ENCODE measurements at places on chromosomes 1 and 21.

DNA sequence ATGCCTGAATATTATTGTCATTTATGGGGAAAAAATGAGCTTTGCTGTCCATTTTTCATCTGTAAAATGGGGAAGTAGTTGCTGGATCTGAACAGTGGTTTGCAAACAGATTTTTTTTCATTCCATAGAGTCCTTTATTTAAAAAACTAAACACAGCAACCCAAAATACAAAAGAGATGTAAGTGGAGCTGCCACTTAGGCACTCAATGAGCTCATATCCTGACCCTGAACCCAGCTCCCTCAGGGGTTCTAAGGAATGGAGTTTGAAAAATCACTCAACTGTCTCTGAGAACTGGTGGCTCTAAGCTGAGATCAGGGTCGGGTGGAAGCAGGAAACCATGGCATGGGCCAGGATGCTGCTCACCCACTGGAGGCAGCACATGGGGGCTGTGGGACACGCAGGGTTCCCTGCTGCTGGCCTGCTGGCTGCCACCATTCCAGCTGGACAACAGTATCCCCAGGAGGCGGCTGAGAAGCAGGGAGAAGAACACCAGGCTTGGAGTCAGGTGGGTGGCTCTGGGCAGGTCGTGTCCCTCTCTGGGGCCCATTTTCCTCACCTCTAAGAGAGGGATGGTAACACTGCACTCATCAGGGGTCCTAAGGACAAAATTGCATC, 9.6 kb upstream of the ECE1 start:
- no peak for DNase-seq

DNA sequence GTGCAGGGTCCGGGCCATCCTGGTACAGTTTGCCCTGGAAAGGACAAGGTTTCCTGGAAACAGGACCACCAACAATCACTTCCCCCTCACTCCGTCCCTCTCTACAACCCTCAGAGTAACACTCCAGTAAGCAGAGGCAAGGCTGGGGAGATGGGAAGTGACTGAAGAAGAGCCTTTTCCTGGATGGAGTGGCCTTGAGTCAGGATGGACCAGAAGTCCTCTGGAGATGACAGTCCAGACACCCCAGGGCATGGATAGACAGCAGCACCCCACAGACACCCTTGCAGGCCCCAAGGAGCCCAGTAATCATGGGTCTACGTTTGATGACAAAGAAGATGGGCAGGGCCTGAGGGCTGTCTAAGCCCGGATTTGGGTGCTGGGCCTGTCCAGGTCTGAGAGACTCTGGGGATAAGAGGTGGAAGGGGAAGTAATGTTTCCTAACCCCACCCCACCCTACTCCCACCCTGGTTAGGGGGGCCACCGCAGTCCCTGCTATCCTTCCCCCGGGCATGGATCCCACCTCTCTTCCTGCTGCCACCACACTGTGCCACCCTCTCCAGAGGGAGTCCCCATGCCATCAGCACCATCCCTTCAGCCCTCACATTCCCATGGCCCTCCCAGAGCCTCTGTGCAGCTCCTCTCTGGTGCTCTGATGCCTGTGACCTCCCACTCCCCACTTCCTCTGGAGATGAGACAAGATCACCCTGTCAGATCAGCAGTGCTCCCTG, 7.2 kb upstream of the S100A8 start:
- DNase-seq = no peak

DNA sequence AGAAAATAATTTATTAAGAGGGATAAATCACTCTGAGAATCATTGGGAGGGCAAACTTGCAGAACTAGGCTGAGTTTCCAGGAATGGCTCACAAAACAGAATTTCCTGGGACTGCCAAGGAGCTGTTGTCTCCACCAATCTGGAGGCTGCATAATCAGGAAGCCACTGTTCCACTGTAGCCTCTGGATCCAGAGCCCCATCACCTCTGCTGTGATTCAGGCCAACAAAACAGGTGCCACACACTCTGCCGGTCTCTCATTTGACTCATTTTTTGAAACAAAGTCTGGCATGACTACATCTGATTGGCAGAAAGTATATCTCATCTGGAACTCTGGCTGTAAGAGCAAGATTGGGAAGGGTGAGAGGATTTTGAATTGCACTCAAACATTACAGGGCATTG, 178.9 kb upstream of the C1orf105 start:
- DNase-seq = no peak

- DNase-seq = no peak
Observed at GRCh38 chr1:30706528-30706927, 16.9 kb downstream of the MATN1 start.

- no peak for DNase-seq
Observed at GRCh38 chr21:41914358-41914757, 35.2 kb upstream of the PRDM15 start.

DNA sequence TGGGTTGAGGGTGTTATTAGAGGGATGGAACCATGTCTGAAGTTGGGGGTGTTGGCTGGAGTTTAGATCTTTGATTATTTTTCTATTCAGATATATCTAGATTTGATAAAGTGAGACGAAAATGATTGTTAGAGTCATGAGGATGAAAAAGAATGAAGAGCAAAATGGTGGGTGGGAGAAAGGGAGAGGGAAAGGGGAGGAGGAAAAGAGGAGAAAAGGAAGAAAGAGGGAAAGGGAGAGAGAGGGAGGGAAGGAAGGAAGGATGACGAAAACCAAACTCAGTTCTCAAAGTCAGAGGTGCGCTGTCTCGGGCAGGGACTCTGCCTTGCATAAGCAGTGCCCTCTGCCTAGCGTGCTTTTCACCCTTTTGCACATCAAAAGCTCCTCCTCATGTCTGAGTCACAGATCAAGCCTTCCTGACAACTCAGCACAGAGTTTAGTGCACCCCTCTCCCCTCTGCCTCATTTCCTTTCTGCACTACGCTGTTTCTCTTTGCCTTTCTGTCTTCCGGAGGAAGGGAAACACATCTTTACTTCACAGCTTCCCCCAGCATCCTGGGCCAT, 225.8 kb upstream of the PROX1 start:
- no peak for DNase-seq

DNA sequence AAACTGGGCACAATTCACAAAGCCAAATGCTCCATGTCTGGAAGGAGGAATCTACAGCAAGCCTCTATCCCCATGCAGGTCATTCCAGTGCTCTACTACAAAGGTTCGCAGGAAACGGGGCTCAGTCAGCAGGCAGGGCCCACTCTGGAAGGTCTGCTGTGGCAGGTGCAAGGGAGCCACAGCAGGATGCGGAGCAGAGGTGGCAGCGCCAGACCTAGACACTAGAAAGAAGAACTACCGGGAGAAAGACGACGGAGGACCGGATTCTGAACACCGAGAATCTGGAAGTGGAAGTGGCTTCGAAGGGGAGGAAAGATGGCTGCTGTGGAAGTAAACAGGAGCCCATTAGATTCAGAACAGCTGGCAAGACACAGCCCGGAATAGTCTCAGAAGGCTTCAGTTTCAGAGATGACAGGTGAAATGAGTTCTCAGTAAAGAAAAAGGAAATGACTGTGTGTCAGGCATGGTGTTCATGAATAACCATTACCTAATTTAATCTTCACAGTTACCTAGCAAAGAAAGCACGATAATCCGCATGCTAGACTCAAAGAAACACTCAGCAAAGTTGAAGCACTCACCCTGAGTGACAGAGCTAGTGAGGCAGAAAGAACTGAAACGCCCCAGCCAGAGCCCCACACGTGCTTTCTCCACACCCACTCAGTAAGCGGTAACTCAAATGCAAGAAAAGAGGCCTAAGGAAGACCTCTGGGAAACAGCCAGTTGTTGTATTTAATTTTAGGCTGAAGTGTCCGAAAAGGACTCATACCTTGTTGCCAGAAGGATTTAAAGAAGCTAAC, 21.4 kb downstream of the SETD4 start:
- DNase-seq = no peak

DNA sequence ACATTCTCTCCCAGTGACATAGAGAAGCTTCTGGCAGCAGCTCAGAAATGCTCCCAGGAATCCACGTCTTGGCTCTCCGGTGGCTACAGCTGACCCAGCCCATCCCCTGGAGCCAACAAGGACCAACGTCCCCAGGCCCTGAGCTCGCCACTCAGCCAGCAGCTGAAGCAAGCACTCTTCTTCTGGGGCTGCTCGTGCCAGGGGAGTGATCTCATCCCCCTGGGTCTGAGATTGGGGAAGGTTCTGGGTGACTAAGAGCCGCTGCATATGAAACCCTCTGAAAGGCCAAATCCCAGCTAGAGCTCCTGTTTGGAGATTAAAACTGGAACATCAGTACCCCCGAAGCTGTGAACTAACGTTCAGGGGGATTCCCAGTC, 487.9 kb downstream of the NPHP4 start:
- no peak for DNase-seq

DNA sequence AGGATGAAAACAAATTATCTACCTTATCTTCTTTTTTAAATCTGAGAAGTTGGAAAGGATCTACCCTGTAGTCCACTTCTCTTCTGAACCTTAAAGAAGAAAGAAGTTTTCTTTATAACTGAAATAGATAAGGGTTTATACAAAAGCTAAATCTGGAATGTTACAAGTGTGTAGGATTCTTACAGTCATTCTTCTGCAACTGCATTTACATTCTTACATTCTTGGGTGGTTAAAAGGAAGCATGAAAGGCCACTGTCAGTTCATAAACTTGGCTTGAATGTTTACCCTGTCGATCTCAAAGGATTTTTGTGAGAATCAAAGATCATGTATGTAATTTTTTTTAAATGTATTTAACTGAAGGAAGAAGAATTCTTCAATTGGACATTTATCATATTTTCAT, 142.1 kb upstream of the BRINP3 start:
- no peak for DNase-seq

- DNase-seq = no peak
Observed at GRCh38 chr1:227870366-227870765, 54.9 kb downstream of the PRSS38 start.

DNA sequence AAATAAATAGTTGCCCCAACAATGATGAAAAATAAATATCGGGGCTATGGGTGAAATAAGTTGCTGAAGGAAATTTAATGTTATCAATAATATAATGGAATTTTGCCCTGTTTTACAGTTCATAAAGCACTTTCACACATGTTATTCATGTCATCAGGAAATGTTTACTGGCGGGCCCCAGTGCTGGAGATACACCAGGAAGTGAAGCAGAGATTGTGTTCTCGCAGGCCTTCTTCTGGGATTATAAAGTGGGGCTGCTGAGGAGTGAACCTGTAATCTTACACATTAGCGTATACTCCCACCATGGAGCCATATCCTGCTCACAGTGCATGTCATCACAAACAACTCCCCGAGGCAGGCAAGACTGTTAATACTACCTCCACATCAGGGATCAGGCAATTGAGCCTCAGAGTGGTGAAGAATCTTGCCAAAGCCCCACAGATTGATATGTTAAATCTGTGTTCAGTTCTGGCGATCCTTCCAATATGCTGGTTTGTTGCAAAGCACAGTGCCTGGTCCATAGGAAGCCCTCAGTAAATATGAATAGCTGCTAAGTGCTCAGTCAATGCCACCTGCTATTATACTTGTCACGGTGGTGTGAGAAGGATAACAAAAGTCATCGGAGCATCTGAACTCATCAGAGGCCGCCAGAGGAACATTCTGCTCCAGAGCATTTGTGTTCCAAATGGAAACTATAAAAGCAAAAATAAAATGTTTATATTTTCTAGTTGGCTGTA, 104.4 kb upstream of the UBE2U start:
- no peak for DNase-seq

- DNase-seq = no peak
Observed at GRCh38 chr21:41245509-41246135, 71.0 kb upstream of the FAM3B start.

GRCh38 chr1:85279458-85280080, 3.1 kb upstream of the BCL10 start:
- no peak for DNase-seq

DNA sequence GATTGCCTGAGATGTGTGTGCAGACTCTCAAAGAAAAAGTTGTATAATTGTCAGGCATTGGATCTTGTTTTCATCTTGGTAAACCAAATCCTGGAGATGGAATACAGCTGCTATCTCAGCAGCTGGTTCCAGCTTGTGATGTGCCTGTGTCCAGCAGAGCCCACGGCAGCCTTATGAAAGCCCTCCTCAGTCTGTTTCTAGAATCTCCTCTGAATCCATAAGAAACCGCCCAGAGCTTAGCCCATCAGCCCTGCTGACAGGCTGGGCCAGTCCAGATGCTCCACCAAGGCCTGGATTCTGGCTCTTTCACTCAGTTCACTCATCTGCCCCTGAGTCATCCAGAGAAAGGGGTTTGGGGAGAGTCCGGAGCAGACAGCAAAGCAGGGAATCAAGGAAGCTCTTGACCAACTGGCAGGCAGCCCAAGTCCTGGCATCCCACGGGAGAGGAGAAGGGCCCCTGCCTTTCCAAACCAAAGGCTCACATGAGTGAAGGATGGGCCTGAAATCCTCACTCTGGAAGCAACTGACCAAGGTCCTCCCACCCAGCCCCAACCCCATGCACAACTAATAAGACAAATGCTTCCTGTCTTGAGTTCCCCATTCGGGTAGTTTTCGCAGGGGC, 45.7 kb downstream of the NAV1 start:
- DNase-seq = no peak

DNA sequence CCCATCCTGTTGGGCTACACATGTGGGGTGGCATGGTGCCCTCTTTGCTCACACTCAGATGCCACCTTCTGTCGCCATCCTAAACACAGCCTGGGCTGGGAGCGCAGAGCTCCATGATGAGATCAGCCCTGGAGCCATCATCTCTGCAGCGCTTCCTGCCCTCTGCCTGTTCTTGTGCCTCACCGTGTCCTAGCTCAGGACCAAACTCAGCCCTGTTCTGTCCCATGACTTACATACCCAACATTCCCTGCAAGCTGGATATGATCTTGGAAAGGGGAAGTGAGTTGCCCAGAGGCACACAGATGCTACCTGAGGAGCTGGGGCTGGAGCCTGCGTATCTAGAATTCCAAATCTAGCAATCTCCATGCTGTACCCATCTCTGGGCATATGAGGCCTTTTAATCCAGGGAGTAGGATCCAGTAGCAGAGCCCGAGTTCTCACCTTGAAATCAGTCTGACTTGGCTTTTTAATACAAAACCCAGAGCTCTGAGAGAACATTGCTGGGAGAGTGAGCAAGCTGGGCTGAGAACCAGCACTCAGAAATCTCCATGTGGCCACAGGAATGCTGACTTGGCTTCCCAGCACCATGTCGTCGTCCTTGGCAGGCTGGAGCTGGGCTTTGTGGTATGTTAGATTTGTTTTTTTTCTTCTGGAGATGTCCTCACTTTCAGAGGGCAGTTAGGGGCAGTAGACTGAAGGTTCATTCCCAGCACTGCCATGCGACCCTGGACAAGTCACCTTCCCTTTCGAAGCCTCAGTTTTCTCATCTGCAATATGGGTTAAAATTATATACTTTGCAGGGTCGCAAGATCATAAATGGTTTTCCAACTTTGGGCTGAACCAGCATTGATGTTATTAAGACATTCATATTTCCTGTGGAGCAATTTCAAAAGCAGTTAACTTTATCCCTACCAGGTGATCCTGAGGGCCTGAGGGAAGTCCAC, 2.6 kb downstream of the ALPL start:
- DNase-seq = no peak

Measured in NCI-H1048 (cell line).